ENCODE measurements at places on chromosomes 3 and 15.

DNA sequence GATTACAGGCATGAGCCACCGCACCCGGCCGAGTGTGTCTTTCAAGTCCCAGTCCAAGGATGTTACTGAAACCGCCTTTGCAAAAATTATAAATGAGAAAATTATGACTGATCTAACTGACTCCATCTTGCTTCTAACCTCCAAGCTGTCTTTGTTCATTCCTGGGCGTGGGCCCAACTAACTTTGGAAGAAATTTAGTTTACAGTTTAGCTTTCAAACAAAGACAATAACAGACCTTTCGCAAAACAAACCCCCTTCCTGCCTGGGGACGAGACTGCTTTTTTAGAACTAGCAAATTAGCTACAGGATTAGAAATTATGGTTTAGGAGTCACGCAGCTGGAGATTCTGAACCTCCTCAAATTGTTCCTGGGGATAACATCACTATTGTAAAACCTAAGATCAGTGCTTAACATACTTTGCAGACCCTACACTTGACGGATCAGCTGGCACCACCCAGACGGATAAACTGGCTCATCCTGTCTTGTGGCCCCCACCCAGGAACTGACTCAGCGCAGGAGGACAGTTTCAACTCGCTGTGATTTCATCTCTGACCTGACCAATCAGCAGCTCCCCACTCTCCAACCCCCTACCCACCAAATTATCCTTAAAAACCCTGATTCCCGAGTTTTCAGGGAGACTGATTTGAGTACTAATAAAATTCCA is 23.8 kb downstream of the NANOGP8 start:
- H3K27ac ChIP-seq: no peak overlapping the region
- no peaks in the 10 kb centered on the region for H3K36me3 ChIP-seq
- H3K4me1 ChIP-seq: peaks cover 2% of the 10 kb centered on the region
- no peak overlapping the region for H3K4me3 ChIP-seq
- H3K27me3 ChIP-seq: no peaks in the 10 kb centered on the region

DNA sequence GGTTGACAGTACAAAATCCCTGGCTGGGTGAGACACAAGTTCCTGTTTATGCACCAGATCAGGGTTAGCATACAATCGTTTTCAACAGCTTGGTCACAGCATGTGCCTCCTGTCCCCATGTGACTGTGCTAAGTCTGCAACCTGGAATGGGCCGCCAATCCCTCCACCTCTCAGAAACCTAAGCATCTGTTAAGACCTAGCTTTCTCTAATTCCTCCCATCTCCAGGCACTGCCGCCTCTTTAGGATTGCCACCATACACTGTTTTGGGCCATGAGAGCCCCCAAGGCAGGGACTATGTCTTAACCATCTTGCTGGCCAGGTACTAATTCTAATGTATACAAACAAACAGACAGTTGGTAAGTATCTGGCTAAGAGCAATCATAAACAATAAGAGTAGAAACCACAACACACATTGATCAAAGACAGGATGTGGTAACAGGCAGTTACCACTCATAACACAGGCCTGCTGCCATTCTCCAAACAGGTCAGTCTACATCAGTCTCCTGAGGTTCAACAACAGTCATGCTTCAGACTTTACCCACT is 25.6 kb downstream of the SEC22C start:
- peaks cover 94% of the 10 kb centered on the region for H3K36me3 ChIP-seq
- no peak overlapping the region for H3K27ac ChIP-seq
- DNase-seq: peak; percentile 29
- H3K4me3 ChIP-seq: no peak overlapping the region
- no peaks in the 10 kb centered on the region for H3K4me1 ChIP-seq

DNA sequence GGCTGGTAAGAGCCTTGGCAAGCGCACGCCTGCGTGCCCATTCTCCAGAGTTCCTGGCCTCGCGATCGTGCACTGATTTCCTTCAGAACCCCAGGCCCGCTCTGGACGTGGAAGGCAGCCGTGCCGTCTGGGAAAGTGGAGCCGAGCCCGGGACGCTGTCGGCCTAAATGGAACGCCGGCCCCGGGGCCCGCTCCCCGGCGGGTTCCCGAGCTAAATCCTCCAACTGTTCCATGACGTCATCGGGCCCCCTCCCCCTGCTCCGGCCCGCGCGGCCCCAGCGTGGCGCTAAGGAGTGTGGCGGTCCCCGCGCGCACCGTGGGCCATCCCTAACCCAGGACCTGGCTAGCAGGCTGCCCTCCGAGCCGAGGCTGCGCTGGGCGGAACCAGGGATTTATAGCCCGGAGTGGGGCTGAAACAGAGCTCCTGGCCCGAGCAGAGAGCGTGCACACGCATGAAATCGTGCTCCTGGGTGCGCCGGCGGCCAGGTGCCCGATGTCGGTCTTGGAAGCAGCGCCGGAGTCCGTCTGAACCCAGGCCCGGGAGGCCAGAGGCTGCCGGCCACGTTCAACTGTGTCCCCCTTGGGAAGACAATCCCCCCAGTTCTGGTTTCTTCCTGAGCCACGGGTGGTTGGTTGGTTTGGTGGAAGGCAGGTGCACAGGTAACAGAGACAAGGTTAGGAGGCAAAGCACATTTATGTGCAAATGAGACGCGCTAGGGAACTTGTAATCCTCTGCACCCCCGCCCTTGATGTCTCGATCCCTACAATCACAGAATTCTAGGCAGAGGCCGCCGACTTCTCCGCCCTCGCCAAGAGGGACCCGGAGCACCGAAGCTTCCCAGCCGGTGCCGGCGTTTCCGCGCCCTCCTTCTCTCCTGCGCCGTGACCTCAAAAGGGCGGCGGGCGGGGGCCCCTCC is 84.9 kb upstream of the ETV5 start:
- DNase-seq: peak; percentile 31
- H3K27me3 ChIP-seq: peaks cover 57% of the 10 kb centered on the region
- no peaks in the 10 kb centered on the region for H3K36me3 ChIP-seq
- H3K4me3 ChIP-seq: peak overlapping the region; percentile 70
- H3K27ac ChIP-seq: no peak overlapping the region

DNA sequence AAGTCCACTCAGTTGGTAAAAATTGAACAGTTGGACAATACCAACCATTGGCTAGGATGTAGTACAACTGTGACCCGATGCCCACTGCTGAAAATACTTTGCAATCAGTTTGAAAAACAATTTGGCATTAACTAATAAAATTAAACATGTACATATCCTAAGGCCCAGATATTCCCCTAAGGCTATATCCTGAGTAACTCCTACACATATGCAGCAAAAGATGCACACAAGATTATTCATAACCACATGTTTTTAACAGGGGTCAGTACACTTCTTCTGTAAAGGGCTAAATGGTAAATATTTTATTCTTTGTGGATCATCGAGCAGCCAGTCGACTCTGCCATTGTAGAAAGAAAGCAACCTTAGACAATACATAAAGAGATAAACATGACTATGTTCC is 116.3 kb downstream of the MEX3B start:
- H3K4me3 ChIP-seq: no peak overlapping the region
- H3K27ac ChIP-seq: no peak overlapping the region
- no peak for DNase-seq
- H3K4me1 ChIP-seq: no peaks in the 10 kb centered on the region
- H3K36me3 ChIP-seq: no peaks in the 10 kb centered on the region

- no peak overlapping the region for H3K27ac ChIP-seq
- peak overlapping the region; percentile 59 for H3K4me3 ChIP-seq
- no peak for DNase-seq
- H3K27me3 ChIP-seq: peaks cover 38% of the 10 kb centered on the region
- peaks cover 6% of the 10 kb centered on the region for H3K4me1 ChIP-seq
- no peaks in the 10 kb centered on the region for H3K36me3 ChIP-seq
Observed at GRCh38 chr3:133674290-133674919, 12.7 kb upstream of the TOPBP1 start.

DNA sequence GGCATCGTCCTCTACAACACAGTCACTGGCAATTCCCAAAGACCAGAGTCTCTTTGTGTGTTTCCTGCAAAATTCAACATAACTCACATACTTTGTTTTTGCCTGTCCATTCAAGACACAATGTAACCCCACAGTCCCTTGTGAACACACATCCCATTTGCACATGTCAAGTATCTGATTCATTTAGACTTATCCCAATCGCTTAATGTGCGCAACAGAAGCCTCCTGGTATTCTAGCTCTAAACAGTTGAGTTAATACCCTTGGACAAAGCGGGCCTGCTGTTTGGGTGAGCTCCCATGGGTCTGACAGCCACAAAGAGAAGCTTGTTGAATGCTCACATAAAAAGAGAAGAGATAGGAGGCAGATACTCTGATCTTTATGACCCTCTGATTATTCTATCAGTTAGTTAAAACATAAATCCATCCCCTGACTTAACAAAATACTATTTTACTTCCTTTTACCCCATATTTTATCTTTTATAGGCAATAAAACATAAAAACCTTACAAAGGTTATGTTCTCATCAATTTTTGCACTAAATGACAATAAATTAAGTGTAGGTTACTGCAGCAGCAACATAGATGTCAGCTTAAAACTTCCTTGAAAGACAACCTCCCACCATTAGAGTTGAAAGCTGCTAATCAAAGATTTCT is 79.4 kb downstream of the ANXA2 start:
- no peak for DNase-seq
- no peaks in the 10 kb centered on the region for H3K36me3 ChIP-seq
